Esophagus squamous epithelium (tissue), 5 donors: ENCODE measurements at places on chromosomes 16 and 17.
A peak's percentile ranks its signal among the peaks of the same experiment; 100 is the strongest.

- no peak for DNase-seq
These were observed 18.8 kb downstream of the SIAH1 start for GRCh38 chr16:48366165-48367093.

DNA sequence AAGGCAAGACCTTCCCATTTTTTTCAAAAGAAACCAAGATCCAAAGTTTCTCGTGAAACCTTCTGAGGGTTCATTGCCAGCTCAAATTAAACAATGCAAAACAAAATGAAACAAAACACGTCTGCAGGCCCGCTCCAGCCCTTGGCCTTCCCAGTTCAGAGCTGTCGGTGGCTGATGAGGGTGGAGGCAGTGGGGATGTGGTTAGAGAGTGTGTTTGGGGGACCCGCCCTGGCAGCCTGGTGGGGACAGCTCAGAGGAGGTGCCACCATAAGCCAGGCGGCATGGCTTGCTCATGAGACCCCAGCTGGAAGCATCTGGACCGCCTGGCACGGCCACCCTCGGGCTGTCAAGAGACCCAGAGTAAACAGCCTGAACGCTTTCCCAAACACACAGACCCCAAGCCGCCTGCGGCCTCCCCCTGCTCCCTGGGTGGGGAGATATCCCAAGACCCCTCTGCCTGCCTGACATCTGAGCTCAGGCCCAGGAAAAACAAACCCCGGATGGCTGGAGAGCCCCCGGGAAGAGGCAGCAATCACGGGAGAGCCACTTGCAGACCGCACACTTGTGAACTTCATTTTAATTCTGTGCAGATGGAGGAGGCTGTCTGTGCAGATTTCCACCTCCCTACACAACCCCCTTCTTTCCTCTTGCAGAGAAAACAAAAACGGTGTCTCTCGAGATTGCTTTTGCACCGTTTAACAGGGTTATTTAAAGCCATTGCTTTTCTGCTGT, 35.4 kb upstream of the LITAF start:
- no peak for DNase-seq

- no peak for DNase-seq
These were observed 32.8 kb upstream of the MNT start for GRCh38 chr17:2433696-2434095.

DNA sequence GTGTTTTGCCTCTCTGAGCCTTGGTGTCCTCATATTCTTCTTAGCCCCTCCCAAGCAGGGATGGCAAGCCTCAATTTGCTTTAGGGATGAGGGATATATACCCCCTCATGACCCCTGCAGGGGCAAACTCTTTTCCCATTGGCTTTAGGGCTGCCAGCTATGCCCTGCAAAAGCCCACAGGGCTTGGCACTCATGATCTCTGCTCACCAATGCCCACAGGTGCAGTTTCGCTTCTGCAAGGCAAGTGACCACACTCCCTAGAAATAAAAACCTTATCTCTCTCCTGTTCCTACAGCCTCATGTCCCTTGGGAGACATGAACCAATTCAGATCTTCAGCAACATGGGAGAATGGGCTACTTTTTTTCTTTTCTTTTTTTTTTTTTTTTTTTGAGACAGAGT, 8.8 kb downstream of the BEAN1 start:
- no peak for DNase-seq

- DNase-seq, result no peak
These were observed 628.1 kb downstream of the WWOX start for GRCh38 chr16:78727536-78727935.

DNA sequence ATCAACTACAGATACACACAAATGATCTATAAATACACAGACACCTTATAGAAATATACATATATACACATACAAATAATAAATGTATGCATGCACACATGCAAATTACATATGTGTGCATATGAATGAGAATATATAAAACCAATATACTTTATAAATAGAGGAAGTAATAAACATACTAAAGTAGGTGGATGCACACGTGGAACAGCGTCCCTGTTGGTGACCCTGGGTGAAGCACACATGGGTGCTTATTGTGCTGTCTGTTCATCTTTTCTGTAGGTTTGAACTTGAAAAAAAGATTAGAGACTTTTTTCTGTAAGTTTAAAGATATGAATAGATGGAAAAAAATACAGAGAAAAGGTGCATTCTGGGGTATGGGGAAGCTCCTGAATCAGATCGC, 111.3 kb downstream of the SDR42E1 start:
- DNase-seq, result no peak

GRCh38 chr17:9272501-9273200, 251.3 kb downstream of the NTN1 start:
- no peak for DNase-seq

DNA sequence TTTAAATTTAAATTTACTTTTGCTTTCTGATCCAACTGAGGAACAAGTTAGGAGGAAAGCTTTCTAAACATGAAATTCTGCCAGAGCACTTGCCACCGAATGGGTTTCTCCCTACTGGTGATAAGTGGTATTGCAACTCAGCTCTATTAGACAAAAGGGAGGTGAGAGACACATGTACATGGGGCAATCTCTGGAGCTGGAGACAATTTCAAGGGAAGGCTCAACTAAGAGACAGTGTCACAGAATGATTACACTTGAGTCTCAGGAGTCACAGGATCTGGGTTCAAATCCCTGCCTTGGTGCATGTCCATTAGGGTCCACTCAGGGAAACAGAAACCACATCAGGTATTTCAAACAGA, 37.4 kb downstream of the SOCS1 start:
- no peak for DNase-seq

DNA sequence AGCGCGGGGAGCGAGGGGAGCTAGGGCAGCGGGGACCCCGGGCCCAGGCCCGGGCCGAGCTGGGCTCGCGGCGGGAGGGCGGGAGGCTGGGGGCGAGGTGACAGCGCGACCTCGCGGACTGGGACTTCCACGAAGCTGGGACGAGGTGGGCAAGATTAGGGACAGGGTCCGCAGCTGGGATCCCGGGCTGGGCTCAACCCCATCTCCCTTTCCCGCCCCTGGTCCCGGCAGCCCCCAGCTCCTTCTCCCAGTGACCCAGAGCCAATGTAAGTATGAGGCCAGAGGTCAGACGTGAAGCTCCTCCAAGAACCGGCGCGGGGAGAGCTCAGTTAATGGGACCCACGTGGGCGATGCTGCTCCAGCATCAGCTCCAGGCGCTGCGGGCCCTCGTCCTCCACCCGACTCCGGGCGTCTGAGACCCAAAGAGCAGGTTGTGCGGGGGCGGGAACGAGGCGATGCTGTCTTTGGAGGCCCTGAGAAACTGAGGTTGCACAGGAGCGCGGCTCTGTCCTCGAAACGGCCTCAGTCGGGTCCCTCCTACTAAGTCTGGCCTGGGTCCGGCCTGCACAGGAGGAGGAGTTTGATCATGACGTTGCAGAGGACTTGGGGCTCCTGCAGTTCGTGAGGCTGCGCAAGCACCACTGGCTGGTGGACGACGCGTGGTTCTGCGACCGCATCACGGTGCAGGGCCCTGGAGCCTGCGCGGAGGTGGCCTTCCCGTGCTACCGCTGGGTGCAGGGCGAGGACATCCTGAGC, 585 bp downstream of the ALOX12 start:
- DNase-seq, result no peak

DNA sequence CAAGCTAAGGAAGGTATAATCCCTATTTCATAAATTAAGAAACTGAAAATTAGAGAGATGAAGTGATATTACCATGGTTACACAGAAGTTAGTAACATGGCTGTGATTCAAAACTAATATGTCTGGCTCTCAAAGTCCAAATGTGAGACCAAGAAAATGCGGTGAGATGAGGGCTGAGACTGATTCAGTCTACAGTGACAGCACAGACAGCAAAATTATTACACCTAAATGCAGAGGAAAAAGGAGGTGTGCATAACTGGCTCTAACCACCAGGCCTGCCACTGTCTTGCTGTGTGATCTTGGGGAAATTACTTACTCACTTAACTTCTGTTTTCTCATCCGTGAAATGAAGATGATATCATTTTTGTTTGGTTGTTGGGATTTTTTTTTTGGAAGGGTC, 270.0 kb upstream of the SOX9 start:
- DNase-seq, result no peak

GRCh38 chr17:21282231-21282630, 2.3 kb upstream of the MAP2K3 start:
- DNase-seq, result no peak

DNA sequence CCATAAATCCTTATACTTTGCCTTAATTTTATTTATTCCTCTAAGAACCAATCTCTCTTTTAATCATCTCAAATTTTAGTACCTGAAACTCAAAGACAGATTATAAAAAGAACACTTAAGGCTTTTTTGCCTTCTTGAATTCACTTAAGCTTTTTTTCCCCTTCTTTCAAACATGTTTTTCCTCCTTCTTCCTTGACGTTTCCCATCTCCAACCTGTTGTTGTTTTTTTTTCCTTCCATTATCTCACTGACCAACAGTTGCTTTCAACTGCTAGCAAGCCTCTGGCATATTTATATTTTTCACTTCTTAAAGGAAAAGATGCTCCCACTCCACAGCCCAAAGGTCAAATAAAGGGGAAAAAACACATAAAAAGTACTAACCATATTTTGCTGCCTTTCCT, 32.2 kb downstream of the SPOP start:
- no peak for DNase-seq

DNA sequence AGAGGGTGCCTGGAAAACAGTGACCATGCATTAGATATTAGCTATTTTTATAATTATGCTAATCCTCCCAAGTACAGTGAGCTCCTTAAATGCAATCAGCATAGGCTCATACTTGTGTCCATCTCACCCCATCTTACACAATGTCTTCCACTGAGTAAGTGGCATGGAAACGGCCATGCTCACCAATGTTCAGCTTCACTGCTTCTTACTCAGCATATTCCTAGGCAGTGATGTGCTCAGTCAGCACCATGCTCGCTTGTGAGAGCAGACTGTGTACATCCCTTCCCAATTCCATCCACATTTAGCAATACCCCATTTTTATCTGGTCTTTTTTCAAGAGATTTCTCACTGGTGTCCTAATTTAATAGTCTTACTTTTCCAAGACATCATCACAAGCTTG, 454.8 kb upstream of the SOX9 start:
- no peak for DNase-seq

GRCh38 chr17:28398280-28398981, 7.6 kb downstream of the SLC46A1 start:
- DNase-seq, result no peak

DNA sequence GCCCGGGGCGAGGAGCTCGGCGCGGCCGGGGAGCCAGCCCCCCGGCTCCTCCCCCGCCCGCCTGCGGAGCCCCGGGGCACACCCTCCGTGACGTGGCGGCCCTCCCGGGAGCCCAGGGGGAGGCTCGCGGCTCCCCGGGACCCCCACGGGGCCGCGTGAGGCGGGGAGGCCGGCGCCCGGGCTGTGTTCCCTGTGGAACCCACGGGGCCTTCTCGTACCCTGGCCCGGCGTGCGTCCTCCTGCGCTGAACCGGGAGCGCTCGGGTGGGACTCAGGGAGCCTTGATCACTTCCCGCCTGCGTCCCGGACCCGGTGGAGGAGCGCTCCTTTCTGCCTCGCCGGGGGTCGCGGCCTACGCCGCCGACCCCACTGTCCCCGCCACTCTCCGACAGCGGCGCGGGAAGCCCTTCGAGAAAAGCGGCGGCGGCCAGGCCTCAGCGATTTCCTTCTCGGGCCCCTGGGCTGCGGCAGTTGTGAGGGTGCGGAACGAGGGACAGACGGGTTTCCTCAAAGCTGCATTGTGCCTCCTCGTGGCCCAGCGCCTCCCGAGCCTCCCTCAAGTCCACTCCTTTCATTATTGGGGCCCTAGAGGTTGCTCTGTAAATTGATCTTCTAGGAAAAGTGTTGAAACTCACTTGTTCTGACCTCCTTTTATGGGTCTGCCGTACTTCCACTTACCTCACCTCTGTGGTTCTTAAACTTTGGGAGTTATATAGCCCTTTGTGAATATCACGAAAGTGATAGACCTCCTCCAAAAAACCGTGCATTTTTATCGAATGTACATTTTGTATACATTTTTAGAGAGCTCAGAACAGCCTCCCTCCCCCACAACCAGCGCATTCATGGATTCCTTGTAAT, 597 bp downstream of the LIG3 start:
- DNase-seq, result peak; percentile 20

GRCh38 chr17:74677558-74678466, 34.9 kb downstream of the CD300LF start:
- no peak for DNase-seq

DNA sequence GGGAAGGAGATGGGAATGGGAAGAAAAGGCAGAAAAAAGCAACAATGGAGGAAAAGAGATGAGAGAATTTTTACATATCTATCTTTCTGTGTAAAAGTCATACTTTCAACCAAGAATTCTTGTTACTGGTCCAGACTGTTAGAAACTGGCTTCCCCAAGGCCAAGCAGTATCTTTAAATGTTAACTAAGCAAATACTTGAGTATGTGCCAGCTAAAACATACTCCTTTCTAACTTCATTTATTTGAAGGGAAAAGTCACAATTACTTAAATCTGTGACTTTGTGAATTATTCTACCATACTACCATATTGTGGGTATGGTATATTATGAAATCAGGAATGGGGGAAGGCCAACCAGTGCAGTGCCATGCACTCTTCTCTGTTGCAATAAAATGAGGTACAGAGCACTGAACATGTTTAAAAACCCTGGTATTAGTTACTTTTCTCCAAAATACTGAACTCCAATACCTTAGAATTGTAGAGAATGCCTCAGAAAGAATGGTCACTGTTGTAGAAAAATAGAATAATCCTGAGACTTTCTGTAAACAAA, 92.3 kb upstream of the C17orf78 start:
- no peak for DNase-seq

- no peak for DNase-seq
These were observed 4.5 kb upstream of the BRCA1 start for GRCh38 chr17:43129671-43130010.

DNA sequence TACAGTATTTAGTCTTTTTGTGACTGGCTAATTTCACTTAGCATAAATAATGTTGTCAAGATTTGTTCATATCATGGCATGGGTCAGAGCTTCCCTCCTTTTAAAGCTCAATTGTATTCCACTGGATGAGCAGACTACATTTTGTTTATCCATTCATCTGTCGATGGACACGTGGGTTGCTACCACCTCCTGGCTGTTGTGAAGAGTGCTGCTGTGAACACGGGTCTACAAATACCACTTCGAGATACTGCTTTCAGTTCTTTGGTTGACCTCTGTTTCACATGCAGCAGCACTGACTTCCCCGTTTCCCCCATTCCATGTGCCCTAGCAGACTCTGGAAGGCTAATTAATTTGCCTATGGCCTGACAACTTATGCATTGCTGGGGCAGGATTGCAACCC, 285.4 kb downstream of the SHISA9 start:
- no peak for DNase-seq

DNA sequence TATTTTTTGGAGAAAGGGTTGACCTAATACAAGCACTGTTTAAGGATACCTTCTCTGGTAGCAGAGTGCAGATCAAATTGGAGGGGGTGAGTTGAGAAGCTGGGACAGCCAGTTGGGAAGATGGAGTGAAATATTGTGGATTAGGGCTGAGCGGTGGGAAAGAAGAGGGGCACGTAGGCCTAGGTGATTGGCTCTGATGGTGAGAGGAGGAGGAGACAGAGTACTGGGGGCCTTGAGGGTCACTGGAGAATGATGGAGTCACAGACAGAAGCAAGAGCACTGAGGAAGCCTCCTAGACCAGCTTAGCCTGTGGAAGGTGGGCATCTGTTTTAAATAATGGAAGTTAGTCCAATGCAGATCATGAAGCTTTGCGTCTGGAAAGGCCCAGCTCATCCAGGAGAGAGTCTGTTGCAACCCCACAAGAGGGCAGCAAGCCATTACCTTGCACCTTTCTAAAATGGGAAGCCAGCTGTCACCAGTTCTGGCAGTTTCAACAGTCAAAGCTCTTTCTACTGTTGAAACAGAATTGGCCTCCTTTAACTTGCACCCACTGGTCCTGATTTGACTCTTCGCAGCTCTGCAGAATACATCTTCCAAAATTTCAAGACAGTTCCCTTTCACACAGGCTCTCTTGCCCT, 11.8 kb downstream of the SLC9A5 start:
- DNase-seq, result no peak
